ENCODE measurements at places on chromosomes 7 and 10. TPM values are rescaled to one million over a fixed set of nuclear protein-coding genes. Genes with fewer than 3 reads are reported as not detected.

GRCh38 chr10:69406302-69406811 is 10.4 kb downstream of the TACR2 start:
- DNase-seq, result no peak

GRCh38 chr10:118276204-118276603 is 65.9 kb downstream of the FAM204A start:
- no peak for DNase-seq

DNA sequence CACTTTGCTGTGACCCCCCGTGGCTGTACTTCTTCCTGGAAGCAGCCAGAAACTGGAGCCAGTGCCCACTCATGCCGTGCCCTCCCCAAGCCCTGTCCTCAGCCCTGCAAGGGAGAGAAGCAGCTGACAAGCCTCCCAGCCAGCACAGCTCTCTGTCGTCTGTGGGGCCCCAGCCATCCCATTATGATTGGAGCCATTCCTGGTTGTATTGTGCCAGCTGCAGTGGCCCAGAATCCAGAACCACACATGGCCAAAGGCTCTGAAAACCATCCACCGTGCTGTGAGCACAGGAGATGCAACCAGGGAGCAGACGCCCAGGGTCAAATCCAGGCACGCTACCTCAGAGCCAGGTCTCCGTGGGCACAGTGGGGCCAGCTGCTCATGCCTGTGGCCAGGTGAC is 18.7 kb downstream of the GRID2IP start:
- no peak for DNase-seq

DNA sequence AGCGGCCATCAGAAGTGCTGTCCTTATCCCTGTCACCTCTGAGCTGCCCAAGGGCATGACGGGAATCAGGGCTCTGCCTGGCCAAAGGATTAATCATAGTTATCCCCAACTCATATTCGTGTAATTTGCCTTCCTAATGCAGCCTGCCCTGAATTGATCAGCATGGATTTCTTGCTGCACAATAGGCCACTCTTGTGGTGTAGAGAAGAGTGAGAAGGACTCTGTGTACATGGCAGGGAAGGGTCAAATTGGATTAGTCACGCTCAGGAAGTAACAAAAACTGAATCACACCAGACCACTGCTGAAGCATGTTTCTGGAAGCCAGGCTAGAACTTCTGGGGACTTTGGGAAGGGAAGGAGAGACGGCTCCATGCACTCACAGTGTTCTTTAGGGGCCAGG is 227.0 kb downstream of the BUB3 start:
- no peak for DNase-seq

DNA sequence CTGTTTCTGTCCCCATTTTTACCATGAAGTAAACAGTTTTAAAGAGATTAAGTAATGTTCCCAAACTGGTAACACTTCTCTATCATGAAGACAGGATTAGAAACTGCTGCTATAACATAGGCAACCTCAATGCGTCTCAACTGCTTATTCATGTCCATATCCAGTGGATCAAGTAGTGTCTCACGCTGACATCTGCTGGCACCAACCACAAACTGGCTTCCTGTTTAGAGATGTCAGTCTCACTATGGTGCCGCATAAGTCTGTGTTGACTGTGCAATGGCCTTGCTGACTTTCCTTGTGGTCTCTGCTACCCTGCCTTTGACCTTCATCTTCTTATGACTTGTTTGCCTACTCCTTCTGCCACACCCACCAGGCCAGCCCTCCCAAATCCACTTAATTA is 369.6 kb upstream of the DPP6 start:
- DNase-seq, result no peak

GRCh38 chr7:150756858-150757257 is 19.6 kb downstream of the GIMAP5 start:
- DNase-seq, result no peak

- DNase-seq, result no peak
Observed at GRCh38 chr10:31939797-31940708, 11.4 kb upstream of the ARHGAP12 start.

- peak; percentile 31 for DNase-seq
Observed at GRCh38 chr10:22927661-22928403, at the start of gene ARMC3. ARMC3 (plus strand) TSS chr10:22928053; CDS start chr10:22931997, 3,944 bp downstream.

DNA sequence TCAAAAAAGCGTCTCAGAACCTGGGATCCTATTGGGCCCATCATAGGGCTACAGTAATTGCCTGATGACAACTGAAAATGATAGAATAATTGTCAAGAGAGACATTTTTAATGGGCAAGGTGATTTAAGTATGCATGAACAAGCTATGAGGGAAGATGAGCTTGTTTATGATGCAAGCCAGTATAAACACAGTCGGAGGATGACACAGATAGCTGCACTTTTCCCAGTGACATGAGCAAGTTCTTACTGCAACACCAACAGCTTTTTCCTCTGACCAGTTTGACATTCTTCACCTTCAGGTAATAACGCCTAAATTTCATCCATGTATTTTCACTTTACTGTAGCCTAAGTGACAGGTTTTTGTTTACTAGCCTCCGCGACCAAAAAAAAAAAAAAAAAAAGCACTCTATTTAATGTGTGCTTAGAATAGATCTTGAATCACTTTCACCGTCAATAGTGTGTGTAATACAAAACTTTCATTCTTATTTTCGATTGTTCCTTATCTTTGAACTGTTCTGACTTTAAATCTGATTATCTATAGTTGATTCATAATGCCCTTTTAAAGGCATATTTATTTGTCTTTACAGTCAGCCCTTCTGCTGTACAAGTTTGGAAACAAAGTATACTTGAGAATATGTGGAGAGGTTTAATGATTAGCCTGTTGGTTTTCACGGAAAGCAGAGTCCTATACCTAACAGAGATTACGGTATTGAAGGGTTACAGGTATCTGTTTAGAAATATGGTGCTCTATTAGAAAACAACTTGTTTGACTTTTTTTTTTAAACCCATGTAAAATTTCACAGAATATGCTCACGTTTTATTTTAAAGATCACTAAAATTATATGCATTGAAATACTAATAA is 1.7 kb downstream of the FOXP2 start:
- DNase-seq, result no peak

GRCh38 chr10:3972460-3973301 is 187.7 kb upstream of the KLF6 start:
- DNase-seq, result no peak

DNA sequence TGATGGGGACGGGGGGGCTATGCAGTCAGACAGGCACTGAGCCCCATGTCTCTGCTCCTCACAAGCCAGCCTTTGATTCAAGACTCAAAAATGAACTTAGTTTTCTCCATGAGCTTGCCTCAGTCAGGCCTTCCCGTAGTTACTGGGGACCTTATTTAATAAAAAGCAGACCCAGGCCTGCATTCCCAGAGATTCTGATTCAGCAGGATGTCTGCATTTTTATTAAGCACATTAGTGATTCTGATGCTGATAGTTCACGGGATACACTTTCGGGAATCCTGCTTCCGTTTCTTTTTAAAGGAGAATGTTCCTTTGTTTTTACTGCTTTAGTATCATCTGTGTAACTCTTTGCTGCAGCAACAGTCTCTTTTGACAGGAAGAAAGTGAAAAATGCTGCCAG is 28.3 kb upstream of the PLPP4 start:
- DNase-seq, result no peak

- no peak for DNase-seq
Observed at GRCh38 chr7:28725045-28725642, 233.0 kb downstream of the TRIL start.

DNA sequence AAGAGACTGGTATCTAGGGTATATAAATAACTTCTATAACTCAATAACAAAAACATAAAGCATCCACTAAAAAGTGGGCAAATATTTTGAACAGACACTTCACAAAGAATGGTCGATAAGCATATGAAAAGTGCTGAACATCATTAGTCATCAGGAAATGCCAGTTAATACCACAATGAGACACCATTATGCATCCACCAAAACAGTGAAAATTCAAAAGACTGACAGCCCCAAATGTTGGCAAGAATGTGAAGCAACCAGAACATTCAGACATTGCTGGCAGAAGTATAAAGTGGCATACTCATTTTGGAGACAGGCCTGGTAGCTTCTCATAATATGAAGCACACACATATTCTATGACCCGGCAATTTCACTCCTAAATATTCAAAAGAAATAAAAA is 26.5 kb upstream of the GSAP start:
- no peak for DNase-seq

DNA sequence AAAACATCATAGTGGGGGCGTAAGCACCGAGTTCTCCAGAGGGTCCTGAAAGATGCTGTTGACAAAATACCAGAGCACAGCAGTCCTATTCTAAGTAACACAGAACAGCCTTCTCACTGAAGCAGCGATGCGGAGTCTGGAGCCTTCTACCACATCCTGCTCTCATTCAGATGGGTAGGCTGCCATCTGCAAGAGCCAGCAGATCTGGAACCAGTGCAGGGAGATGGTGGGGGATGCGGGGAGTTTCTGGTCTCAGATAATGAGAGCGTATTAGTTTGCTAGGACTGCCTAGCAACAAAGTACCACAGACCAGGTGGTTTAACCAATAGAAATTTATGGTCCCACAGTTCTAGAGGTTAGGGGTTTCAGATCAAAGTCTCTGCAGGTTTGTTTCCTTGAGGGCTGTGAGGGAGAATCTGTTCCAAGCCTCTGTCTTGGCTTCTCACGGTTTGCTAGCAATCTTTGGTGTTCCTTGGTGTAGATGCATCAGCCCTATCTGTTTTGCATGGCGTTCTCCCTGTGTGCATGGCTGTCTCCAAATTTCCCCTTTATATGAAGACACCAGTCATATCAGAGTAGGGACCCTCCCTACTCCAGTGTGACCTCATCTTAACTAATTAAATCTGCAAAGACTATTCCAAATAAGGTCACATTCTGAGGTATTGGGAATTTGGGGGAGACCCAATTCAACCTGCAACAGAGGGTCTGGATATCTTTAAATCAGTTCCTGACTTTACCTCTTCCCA is 52.0 kb upstream of the STEAP1B start:
- no peak for DNase-seq

DNA sequence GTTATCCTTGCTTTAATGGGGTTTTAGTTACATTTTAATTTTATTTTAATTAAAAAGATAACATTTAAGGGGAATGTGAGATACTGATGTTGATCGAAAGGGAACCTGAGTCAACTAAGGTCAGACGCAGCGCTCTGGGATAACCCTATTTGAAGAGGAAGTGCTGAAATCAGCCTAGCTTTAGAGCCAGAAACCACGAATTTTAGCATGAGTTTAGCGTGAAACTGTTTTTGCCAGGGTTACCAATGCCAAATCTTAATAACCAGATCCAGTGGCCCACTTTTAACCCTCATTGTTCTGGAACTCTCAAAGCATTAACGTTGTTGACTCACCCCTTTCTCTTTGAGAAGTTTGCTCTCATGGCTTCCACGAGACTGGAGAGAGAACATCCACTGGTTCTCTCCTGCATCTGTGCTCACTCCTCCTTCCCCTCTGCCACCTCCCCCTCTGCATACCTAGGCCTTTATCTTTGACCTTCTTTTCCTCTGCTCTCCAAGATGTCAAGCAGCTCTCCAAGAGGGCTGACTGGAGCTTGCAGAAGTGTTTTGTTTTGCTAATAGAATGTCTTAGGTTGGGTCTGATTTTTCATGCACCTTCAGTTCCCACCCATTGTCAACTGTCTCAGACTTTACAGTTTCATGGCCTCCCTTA is 198.3 kb upstream of the CELF2 start:
- no peak for DNase-seq

DNA sequence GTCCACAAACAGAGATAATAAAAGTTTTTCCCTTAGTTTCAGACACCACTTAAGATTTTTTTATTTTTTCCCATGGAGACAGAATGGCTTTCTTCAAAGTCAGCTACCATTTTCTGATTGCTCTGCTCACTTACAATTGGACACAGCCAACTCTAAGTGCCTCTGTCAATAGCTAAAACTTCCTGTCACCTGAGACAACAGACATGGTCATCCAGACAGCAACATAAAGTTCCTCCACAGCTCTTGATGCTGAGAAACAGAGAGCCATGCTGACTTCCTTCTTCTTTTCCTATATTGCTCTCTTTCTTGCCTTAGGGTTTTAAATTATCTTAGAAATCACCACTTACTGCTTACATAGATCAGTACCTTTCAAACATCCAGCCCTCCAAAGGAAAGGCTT is 12.0 kb downstream of the ZNF800 start:
- no peak for DNase-seq

- no peak for DNase-seq
Observed at GRCh38 chr10:77308084-77308732, 329.4 kb downstream of the KCNMA1 start.

GRCh38 chr10:125631806-125632205 is 51.2 kb downstream of the TEX36 start:
- DNase-seq, result no peak

- DNase-seq, result no peak
Observed at GRCh38 chr10:4429571-4429970, 396.4 kb upstream of the AKR1E2 start.

GRCh38 chr10:72310241-72310633 is 36.5 kb downstream of the DDIT4 start:
- DNase-seq, result no peak

GRCh38 chr10:5968681-5969453 is 8.5 kb downstream of the IL15RA start:
- peak; percentile 18 for DNase-seq

- DNase-seq, result no peak
Observed at GRCh38 chr10:75350791-75351190, 50.8 kb downstream of the ZNF503 start.

GRCh38 chr7:96708872-96709271 is 774 bp downstream of the SEM1 start:
- DNase-seq, result no peak

DNA sequence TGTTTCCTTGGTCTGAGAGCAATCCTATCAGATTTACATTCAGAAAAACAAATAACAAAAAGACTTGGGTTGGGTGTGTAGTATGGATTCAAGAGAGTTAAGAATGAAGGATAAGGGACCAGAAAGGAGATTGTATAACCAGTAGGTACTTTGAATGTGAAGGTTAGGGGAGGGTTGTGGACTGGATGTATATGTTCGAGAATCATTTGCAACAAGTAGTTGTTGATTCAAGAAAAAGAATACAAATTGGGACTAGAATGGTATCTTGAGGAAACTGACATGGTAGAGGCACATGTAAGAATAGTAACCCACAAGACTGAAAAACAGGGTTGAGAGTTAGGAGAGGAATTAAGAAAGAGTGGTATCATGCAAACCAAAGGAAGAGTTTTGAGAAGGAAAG is 240.0 kb upstream of the PPP1R3A start:
- no peak for DNase-seq

DNA sequence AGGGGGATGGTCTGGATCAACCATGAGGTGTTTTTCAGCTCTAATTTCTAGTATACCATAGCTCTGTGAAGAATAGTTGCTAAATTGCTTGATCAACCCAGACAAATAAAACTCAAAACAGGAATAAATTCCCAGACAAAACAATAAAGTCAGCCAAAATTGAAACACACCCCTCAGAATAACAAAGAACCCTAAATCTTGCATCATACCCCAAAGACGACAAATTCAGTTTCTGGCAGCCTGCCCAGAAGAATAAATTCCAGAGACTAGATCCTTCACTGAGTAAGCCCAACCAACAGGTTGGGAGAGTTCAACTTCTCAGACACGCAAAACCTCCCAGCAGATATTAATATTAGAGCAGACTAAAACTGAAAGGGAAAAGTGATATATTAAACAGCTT is 11.2 kb upstream of the SEM1 start:
- DNase-seq, result no peak

SLC18A3 gene
- 0.14 TPM for total RNA-seq

TACC2 gene
- 113 TPM for total RNA-seq

GDF2 gene
- not detected for total RNA-seq

CACNA2D1 gene
- 10.9 TPM for total RNA-seq

RNF32 gene
- 3.6 TPM for total RNA-seq

IFIT1B gene
- total RNA-seq, result not detected

EIF5AL1 gene
- 0.09 TPM for total RNA-seq

MSMB gene
- total RNA-seq, result not detected

UPK3B gene
- total RNA-seq, result 2.5 TPM

TCAF2 gene
- 0.89 TPM for total RNA-seq

ARHGEF5 gene
- total RNA-seq, result 73.8 TPM

PNLIPRP3 gene
- 0.14 TPM for total RNA-seq
